Activated T-cell treated with anti-CD3 and anti-CD28 coated beads for 24 hours (primary cell): ENCODE measurements at places on chromosomes 2 and 18.

GRCh38 chr2:122927197-122927596, 1097.9 kb upstream of the CNTNAP5 start:
- no peak for DNase-seq

DNA sequence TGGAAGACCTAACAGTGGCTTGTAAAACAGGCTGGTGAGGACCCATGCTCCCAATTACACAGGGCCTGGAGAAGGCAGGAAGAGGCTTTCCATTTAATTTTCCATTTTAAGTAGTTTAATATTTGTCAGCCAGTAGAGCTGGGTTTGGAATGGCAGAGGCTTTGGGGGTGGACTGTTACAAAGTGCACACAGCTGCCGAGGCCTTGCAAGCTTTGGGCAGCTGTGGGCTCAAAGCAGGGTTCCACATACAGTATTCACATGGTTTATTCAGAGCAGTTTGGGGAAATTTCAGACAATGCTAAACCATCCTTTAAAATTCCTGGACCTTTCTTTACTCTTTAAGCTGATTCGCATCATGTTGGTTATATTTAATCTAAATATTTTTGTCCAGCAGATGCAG, 132.6 kb downstream of the WDSUB1 start:
- DNase-seq, result no peak

DNA sequence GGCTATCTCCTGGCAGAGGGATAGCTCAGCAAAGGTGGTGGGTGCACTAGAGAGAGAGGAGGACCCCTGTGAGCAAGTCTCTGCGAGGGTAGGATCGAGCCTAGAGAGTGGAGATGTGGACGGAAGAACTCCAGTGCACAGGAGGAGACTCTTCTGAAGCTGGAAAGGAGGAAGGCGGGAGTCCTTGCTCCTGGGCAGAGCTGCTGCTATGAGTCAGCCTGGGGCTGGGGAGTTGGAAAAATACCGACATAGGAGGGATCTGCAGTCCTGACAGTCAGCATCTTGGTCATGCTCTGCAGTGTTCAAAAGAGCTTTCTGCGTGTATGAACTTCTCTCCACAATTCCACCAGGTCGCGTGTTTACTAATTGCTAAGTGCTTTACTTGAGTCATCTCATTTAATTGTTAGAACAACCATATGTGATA, 233.8 kb downstream of the LDLRAD4 start:
- DNase-seq, result no peak

GRCh38 chr2:127655209-127656073, 9.5 kb downstream of the GPR17 start:
- no peak for DNase-seq

- DNase-seq, result no peak
These were observed 217.2 kb upstream of the NXPH2 start for GRCh38 chr2:138997346-138997745.

GRCh38 chr18:1425679-1426078, 521.0 kb downstream of the ADCYAP1 start:
- DNase-seq, result no peak
